IMR-90 (cell line): ENCODE measurements at places on chromosomes 13 and 19.

DNA sequence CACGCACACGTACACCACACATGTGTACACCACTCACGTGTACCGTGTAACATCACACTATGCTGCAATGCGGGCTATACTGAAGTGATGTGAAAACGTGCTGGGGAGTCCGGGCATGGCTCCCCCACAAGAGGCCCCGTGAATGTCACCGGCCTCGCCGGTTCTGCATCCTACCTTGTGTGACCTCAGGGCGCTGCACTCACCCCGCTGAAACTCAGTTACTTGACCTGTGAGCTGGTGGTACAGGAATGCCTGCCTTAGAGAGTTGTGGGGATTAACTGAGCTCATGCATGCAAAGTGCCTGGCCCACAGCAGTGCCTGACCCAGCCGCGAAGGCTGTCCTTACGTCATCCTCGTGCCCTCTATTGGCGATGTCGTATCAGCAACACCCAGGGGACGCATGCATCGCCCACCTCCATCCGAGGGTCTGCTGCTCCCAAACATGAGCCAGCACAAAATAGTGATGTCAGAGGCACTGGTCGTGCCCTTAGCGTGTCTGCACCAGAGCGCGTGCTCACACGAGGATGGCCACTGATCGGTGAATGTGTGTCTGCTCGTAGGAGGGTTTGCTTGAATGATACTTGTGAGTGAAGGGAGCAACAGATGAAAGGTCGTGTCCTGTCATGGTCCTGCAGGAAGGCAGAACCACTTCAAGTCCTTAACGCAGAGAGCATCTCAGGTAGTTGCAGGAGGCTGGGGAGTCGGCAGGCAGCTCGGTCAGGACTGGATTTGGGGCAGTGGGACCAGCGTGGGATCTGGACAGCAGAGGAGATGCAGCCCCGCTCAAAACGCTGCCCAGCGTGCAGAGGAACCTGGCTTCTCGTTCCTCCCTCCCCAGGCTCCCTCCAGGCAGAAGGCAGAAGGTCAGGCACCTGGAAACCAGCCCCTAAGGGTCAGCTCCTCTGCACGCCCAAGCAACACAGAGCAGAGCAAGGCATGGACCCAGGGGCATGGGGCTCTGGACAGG, 126.2 kb upstream of the SPACA7 start:
- DNase-seq = no peak

- no peak for DNase-seq
Measured at GRCh38 chr19:16117594-16118033, 5.9 kb downstream of the RAB8A start.

- DNase-seq = no peak
Measured at GRCh38 chr13:71240911-71241310, 626.1 kb downstream of the DACH1 start.

DNA sequence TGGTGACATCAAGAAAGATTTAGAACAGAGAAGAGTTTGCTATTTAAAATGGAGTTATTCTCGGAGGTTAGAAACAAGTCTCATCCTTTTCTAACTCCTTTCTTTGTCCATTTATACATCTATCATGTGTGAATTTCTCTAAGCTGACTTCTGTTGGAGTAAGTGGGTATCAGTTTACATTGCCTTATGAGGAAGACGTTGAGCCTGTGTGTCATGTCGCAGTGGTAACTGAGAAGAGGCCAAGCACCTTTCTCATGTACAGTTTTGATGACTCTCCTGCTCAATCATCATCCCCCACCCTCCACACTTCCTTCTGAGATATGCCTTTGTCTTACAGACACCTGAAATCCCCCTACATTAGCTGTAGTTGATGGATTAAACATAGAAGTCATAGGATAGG, 624.8 kb downstream of the LIG4 start:
- peak; percentile 83 for DNase-seq

GRCh38 chr19:1860042-1860775, 3.2 kb downstream of the KLF16 start:
- DNase-seq = peak; percentile 81

DNA sequence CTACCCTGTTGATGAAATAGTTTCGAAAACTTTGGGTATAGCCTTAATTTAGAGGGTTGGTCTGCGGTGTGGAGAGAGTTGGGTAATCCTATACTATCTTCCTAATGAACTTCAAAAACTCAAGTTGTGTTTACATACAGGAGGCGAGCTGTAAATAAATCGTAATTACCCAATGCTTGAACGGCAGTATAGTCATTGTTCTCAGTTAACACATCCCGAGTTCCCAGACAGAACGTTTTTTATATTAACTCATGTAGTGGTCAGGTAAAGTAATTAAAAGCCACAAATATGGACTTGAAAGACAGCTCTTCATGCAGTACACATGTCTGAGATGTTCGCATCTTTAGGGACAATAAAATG, 1.5 kb downstream of the PDS5B start:
- peak; percentile 30 for DNase-seq
